ENCODE measurements at places on chromosomes 6 and 20.

DNA sequence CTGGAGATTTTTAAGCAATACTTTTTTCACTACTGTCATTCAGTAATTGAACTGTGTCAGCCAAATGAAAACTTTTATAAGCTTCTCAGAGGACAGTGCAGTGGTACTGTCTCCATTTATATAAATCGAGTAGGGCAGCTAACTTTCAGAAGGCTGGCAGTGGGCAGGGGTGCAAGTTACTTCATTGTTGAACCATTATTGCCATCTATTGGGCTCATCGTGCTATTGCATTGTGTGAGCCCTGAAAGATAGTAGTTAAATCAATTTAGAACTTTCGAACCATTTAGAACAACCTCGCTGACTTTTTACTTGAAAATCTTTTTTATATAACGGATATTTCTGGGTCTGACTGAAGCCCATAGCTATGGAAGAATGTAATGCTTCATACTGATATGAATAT, 347.8 kb upstream of the PLCB4 start:
- no peak for DNase-seq

DNA sequence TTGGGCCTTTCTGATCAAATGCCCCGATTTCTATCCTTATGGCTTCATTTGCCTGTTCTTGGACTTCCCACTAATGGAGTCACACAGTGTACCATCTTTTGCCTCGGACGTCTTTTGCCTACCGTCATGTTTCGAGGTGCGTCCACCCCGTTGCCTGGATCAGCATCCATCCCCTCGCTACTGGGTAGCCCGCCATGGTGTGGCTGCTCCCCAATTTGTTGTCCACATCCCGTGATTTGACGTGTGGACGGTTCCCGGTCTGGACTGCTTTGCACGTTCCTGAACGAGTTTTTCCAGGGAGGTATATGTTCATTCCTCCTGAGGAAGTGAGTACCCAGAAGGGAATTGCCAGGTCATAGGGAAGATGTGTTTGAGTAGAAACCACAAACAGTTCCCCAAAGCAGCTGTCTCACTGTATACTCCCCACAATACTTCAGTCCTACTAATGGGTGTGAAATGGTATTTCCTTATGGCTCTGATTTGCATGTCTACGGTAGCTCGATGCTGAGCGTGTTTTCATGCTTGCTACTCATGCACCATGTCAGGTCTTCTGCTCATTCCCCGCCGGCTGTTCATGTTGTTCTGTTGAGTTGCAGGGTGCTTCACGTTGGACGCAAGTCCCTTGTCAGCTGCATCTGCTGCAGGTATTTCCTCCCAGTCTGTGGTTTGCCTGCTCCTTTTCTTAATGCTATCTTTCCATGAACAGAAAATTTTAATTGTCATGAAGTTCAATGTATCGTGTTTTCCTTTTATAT, 86.8 kb upstream of the AFDN start:
- DNase-seq = no peak

DNA sequence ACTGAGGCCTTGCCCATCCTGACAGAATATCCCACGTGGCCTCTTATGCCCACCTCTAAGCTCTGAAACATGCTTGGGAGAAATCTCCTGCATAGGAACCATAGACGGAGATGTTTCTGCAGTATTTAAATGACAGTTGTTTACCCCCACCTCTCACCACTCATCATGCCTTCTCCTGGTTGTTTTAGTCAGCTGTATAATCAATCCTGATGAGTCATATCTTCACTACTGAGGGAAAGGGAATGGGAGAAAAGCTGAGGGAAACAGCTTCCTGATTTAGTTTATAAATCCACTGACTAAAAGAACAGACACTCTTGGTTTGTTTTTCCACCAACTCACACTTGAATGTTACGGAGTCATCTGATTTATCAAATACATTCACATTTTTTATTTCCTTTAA, 113.2 kb upstream of the TENT5A start:
- DNase-seq = no peak

GRCh38 chr6:15715060-15715459, 52.2 kb upstream of the DTNBP1 start:
- no peak for DNase-seq

GRCh38 chr6:46901882-46902314, 19.8 kb downstream of the ADGRF5 start:
- no peak for DNase-seq

DNA sequence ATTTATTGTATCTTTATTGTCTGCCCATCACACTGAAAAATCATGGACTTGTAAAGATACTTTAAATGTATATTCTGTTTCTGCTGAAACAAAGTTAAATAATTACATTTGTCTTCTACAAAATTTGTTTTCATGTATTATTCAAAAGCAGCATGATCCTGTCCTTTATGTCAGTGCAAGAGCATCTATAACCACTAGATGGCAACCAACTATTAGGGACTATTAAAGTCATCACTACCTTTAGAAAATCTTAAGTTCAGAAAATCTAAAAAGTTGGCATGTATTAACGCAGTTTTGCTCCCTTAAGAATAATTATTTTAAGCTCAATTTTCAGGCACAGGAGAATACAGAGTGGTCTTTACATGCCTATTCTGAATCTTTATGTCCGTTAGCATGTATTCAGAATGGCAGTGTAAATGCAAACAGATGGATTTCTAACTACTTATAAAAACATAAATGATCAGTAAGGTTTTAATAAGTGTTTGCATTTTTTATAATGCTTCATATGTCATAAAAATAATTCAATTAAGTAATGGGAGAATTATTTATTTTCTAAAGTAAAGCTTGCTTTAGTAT, 17.8 kb downstream of the TMEM30A start:
- no peak for DNase-seq

DNA sequence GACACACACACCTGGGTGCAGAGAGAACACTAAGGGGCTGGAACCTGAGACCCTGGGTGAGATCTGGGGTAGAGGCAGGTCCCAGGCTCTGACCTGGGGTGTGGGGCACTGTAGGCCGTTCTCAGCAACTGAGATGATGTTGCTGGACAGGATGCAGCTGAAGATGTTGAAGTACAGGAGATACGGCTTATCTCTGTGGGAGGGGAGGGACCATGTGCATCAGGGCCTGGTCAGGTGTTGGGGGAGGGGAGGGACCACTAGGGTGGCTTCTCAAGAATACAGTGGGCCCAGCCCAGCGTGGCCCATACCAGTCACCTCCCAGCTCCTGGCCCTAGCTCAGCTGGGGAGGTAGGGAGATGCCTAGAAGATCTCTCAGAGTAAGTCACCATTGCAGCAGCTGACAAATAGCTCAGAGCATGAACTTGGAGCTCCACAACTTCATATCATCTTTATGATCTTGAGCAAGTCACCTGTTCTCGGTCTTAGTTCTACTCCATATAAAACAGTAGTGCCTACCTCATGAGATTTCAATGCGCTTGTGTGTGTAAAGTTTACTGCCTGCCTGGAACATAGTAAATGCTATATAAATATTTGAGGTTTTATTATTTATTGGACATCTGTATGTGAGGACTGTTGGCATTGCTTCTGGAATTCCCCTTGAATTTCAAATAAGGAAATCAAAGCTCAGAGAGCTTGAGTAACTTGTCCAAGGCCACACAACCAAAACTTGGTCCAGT, 3.8 kb downstream of the SLC44A4 start:
- no peak for DNase-seq

Data from D721Med (cell line).